ENCODE measurements at places on chromosomes 2 and 18.

DNA sequence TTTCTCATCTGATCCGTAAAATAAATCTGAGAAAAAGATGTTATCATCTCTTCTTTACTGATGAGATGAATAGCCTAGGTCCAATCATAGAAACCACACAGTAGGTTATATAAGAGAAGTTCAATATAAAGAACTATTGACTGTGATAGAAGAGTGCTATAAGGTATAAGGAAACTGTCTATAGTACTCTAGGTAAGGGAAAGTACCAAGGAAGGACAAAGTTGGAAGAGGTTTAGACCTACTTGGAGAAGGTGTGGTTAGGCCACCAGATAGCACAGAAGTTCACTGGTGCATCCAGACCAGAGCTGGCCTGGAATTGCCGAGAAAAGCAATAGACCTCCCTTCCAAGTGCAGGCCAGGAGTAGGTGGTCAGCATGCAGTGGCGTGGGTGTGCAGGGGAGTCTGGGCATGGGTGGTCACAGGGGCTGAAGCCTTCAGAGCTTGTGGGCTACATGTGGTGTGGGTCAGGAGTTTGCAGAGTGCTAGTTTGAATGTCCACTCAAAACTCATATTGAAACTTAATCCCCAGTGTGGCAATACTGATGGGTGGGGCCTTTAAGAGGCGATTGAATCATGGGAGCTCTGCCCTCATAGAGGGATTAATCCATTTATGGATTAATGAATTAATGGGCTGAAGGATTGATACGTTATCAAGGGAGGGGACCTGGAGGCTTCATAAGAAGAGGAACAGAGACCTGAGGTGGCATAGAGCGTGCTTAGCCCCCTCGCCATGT, 86.3 kb downstream of the ALPK2 start:
- no peak for DNase-seq

- DNase-seq = no peak
Observed at GRCh38 chr2:24820175-24820513, 26.9 kb downstream of the CENPO start.

GRCh38 chr2:74957886-74958273, 563 bp upstream of the POLE4 start:
- DNase-seq = no peak

DNA sequence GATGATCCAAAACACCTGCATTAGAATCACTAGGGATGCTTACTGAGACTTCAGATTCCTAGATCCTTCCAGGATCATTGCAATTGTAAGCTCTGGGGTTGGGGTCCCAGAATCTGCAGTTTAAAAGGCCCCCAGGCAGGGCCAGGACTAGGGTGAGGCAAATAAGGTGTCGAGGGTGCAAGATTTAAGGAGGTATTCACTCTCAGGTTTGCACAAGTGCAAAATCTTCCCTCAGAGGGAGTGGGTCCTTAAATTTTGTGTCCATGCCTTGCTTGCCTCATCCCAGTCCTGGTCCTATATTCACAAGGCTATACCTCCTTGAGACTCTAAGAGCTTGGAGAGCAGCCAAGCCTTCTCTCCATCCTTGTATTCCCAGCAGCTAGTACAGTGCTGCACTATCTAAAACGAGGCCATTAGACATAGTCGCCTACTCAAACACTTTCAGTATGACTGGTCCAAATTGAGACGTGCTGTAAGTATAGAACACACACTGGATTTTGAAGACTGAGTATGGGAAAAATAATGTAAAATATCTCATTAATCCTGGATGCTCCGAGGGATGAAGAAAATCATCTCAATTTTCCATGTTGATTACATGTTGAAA, 31.6 kb upstream of the MREG start:
- no peak for DNase-seq

DNA sequence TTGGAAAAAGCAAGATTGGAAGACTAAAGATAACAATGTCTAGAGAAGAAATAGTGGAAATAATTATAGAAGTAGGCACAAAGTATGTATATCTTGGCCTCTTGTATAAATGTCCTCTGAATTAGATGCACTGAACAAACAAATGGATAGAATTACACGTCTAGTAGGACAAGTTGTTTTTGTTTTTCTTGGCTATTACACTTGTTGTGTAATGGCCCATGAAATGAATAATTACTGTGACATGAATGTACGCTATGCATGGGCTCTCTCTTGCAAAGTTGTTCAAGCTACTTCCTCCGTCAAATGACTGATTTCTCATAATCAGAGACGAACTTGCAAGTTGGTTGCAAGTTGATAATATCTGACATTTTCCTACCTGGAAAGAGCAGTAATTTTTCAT, 126.2 kb downstream of the PDE1A start:
- no peak for DNase-seq

GRCh38 chr18:22168360-22168921, 948 bp upstream of the GATA6 start:
- no peak for DNase-seq

DNA sequence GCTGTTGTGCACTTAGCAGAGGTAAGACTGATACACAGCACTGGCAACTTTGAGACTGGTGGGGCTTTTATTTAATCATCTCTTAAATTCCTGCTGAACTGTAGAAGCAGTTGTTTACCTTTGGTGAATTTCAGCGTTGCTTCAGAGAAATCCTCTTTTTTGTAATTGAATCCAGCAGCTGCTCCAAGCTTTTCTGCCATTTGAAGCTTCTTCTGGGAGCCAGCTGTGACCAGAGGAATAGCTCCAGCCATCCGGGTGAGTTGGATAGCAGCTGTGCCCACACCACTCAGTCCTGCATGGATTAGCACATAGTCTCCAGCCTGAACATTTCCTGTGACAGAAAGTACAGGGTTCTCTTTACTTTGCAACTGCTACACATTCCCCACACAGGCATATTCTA, 3.9 kb downstream of the TP53I3 start:
- DNase-seq = no peak

GRCh38 chr2:28430377-28430765, 37.7 kb downstream of the FOSL2 start:
- DNase-seq = no peak

DNA sequence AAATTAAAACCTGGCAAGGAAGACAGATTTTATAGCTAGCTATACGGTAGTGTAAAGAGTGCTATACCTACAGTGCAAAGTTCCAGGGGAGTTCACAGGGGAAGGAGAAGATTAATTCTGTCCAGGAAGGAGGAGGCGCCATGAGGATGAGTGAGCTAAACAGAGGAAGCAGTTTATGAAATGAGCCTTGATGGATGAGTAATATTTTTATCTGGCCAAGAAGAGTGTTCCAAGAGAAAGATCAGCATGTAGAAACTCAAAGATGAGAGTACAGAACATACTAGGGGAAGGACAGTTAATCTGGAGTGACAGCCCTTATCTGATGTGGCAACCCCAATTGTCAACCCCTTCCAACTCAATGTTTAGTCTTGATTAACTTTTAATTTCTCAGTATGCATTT, 54.8 kb downstream of the CDH20 start:
- DNase-seq = no peak

Measured in activated naive CD4-positive, alpha-beta T cell treated with anti-CD3 and anti-CD28 coated beads for 36 hours (primary cell).